ENCODE measurements at places on chromosomes 1 and 21.

GRCh38 chr1:80706526-80706925, 1094.2 kb upstream of the ADGRL2 start:
- no peak for DNase-seq

DNA sequence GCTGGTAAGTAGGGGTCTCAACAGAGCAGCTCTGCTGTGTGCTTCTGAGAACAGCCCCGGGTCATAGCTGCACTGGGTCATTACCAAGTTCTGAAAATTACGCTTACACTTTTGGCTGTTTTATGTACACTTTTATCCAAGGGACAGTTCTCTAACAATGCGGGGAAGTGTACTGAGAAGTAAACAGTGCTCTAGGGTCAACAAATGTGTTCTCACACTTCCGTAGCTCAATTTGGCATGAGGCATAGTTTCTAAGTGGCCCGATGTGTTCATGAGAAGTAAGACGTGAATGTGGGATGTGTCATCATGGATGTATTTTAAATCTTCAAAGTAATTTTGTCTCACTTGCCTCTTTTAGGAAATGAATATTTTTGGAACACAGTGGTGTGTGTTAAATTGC, 10.9 kb upstream of the VAMP3 start:
- DNase-seq: no peak

DNA sequence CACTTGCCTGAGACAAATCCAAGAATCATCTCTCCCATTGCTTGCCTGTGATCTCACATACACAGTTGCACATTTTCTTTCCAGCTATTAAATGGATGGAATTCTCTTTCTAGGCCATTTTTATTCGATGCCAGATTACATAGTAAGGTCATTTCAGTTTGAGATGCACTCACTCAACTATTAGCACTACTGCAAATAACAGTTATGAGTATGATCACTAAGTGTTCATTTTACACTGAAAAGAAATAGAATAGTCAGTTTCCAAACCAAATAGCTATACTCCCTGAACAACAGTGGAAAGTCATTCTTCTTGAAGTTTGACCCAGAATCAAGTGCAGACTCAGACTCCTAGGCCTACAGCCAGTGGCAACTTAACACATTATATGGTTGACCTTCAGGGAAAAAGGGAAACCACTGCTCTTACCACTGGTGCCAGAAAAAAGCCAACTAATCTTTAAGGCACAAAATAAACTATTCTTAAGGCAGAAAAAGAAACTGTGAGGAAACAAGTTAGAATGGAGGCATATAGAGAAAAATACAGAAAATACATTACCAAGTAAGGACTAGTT, 31.5 kb downstream of the WNT2B start:
- no peak for DNase-seq

DNA sequence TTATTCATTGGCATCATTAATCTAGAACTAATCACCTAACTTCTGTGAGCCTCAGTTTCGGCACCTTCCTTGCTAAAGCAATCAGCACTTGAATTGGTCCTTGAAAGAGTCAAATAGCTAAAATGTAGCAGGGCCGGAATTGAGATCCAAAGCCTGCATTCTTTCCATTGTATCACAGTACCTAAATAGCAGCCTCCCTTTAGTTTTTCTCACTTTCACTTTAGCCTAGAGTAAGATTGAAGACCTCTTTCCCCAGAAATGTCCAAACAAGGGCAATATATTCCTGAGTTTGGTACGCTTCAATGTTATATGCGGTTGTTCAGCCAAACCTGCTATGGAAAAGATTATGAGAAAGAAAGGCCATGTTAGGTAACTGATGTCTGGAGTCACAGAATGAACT, 121.9 kb upstream of the BMP8A start:
- no peak for DNase-seq

DNA sequence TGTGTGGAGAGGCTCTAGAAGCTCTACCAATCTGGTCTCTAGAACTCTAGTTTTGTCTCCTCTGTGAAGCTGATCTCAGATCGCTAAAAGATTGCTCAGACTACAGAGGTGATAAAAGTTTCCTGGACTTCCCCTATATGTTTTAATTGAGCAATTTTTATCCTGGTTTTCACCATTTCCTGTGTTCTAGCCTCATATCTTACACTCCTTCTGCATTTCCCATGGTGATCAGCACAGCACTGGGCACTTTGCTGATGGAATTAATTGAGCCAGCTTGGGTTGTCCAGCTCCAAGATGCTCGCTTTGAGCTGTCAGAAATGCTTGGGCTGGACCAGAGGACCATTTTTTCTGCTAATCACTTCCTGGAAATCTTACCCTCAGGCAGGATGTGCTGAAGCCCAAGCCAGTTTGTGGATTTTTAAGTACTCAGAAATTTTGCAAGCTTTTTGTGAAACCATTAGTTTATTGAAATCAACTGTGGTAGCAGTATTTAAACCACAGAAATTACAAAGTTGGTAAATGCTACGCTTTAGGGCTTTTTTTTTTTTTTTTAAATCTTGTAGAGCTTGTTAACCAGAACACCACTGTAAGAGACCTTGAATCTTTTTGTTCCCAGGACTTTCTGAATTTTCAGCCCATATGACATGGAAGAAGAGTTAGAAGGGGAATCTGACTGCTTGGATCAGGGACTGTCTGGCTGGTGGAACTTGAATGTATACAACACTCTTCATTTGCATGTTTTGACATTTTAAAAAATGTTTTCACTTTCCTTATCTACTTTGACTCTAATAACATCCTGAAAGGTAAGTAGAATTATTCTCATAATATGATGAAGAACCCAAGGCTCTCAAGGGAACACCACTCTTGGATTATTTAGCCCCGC, 28.4 kb downstream of the CD48 start:
- DNase-seq: no peak

- no peak for DNase-seq
Observed at GRCh38 chr1:9164532-9164900, 35.6 kb upstream of the GPR157 start.

GRCh38 chr1:242522304-242522945, 2.1 kb downstream of the PLD5 start:
- DNase-seq: no peak

- no peak for DNase-seq
Observed at GRCh38 chr1:30199563-30199962, 523.8 kb downstream of the MATN1 start.

DNA sequence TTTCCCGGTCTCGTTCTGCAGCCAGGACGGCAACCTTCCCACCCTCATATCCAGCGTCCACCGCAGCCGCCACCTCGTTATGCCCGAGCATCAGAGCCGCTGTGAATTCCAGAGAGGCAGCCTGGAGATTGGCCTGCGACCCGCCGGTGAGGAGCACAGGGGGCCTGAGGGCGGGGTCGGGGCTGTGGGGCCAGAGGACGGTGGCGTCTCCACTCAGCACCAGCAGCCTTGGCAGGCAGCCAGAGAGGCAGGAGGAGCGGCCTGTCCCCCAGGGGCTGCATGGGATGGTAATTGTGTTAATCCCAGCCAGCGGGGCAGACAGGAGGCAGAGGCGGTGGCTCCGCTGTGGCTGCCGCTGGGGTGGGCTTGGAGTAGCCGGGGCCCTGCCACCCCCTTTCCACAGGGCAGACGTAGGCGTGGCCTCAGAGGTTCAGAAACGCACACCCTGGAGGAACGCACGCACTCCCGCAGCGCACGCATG, 12.1 kb downstream of the SAMD11 start:
- DNase-seq: no peak

GRCh38 chr1:183093786-183094298, 70.6 kb downstream of the LAMC1 start:
- no peak for DNase-seq

- DNase-seq: no peak
Observed at GRCh38 chr1:37556712-37557196, at the start of gene DNALI1. TSS of gene DNALI1 (plus strand) at chr1:37556940. CDS start at chr1:37556995, 55 bp downstream.

DNA sequence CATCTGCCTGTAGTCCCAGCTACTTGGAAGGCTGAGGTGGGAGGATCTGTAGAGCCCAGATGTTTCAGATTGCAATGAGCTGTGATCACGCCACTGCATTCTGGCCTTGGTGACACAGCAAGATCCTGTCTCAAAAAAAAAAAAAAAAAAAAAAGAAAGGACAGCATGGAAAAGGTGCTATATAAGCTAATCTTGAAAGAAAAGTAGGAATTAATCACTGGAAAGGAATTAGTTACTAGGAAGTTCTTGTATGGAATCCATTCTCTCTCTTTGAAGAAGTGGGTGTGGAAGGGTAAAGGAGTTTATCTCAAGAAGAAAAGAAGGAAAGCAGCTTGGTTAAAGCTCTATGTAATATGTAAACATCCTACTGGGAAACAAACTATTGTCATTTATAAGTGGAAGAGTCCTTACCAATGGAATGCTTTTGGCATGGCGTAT, 339.2 kb downstream of the DPYD start:
- DNase-seq: no peak

GRCh38 chr1:91325456-91325855, 79.2 kb downstream of the HFM1 start:
- no peak for DNase-seq

DNA sequence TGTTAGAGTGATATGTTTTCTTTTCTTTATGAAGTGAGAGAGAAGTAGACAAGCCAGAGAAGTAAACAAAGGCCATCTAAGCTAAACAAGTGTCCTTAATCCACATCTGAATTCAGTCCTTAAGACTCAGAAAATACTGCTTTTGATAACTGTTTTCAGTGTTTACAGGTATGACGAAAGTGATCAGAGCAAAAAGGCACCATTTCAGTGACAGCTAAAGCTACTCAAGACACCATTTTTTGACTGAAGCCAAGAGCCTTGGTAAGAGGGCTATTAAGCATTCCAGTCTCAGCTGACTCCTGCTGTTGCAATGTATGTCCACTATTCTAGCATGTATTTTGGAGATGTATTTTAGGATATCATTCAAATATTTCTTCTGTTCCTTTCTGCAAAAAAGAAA, 4.1 kb downstream of the KMO start:
- no peak for DNase-seq

DNA sequence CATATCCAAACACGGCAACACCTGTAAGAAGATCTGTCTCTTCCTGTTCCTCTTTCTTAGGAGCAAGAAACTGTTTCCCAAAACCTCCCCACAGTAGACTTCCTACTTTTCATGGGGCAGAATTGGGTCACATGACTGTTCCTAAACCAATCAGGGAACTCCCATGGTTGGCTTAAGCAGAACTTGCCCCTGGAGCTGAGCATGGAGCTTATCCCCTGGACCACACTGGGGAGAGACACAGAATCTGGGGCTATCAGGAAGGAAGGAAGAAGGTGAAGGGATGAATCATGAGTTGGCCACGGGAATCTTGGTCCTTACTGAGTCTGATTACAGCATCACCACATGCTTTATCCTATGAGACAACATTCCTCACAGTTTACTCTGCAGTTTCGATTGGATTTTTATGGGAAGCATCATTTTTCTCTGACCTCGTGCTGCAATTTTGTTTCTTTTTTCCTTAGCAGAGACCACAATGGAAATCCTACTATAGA, 81.8 kb downstream of the CDC7 start:
- no peak for DNase-seq

GRCh38 chr1:168947041-168947440, 159.4 kb upstream of the ATP1B1 start:
- no peak for DNase-seq

GRCh38 chr1:86829321-86829720, 84.6 kb downstream of the SELENOF start:
- no peak for DNase-seq

DNA sequence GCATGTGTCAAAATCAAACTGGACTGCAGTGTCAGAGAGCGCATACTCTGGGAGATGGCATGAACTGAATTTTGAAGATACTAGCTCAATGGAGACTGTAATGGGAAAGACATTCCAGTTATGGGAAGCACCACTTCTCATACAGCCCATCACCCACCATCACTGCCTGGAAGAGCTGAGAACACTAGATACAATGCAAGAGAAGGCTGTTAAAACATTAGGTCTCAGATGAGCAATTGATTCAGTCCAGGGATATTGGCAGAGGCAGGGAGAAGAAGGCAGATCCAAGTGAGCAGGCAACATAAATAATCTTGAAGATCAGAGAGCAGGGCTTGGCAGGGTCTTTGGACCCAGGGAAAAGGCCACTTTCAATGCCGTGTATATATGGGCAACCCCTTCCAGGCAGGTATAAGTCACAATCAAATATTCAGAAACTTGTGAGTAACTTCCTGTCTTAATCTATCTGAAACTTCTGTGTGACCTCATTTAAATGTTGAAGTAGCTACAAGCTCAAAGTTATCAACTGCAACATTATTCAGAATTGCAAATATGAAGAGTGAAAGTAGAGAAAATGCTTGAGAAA, 290.3 kb upstream of the SGIP1 start:
- no peak for DNase-seq

DNA sequence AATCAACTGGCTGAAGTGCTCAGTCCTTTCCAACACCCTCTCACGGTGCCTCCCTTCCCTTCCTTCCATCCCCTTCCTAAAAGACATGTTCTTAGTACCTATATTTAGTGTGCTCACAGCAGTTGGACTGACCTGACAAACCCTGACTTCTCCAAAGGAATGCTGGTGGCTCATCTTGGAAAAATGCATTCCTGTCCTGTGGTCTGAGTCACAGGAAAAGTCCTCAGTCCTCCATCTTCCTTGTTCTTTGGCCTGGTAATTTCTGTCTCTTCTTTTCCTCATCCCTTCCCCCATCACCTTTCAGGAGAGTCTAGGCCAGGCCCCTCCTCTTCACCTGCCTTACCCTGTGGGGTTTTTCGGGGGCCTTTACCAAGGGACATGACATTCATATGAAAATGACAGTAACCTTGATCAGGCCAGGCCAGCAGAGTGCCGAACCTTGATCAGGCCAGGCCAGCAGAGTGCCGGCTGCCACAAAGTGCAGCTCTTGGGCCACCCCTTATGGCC, 7.2 kb downstream of the ATP1B1 start:
- no peak for DNase-seq

- no peak for DNase-seq
Observed at GRCh38 chr1:3690282-3691065, 38.2 kb downstream of the TP73 start.

- DNase-seq: no peak
Observed at GRCh38 chr1:34762474-34763141, 3.1 kb downstream of the GJB4 start.

DNA sequence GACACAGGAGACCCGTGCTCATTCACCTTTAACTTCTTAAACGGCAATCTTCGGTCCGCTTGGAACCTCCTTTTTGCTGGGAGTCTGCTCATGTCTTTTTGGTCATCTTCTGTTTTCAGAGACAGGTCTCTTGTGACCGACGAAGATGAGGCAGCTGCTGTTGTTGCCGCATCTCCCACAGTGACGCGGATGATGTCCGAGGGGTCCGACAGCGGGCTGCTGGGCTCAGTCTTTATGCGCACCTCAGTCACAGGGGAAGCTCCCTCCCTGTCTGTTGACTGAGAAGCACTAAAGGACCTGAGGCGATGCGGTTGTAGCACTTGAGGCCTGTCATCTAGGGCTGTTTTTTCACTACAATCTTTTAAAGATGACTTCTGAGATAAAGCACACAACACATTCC, 17.6 kb downstream of the ZBTB21 start:
- no peak for DNase-seq

- no peak for DNase-seq
Observed at GRCh38 chr1:171902527-171902926, 61.2 kb downstream of the DNM3 start.

GRCh38 chr1:33753087-33753856, 110.6 kb upstream of the HMGB4 start:
- DNase-seq: no peak

GRCh38 chr1:115771094-115771846, 2.8 kb upstream of the CASQ2 start:
- DNase-seq: no peak

All from stimulated activated CD8-positive, alpha-beta memory T cell treated with anti-CD3 and anti-CD28 coated beads, Interleukin-15, amount 100 ng/mL, for 1 hour (primary cell).